ENCODE measurements at places on chromosomes 7 and 10.

GRCh38 chr10:104267721-104268404, 1.1 kb upstream of the GSTO2 start:
- no peak for DNase-seq

- DNase-seq = no peak
Observed at GRCh38 chr10:20029523-20029922, 213.3 kb downstream of the PLXDC2 start.

GRCh38 chr10:132389433-132390169, 7.4 kb upstream of the PWWP2B start:
- no peak for DNase-seq

GRCh38 chr7:135833642-135834041, 85.0 kb upstream of the FAM180A start:
- no peak for DNase-seq

GRCh38 chr10:28719789-28720436, 42.6 kb downstream of the BAMBI start:
- no peak for DNase-seq

GRCh38 chr10:1488970-1489548, 248.3 kb downstream of the ADARB2 start:
- no peak for DNase-seq

- no peak for DNase-seq
Observed at GRCh38 chr10:22959292-22959691, 31.4 kb downstream of the ARMC3 start.

- DNase-seq = no peak
Observed at GRCh38 chr7:95957510-95957909, 185.2 kb downstream of the DYNC1I1 start.

- DNase-seq = no peak
Observed at GRCh38 chr7:130293521-130293920, 560 bp downstream of the CPA4 start.

GRCh38 chr7:70655694-70656093, 476.2 kb upstream of the GALNT17 start:
- no peak for DNase-seq

DNA sequence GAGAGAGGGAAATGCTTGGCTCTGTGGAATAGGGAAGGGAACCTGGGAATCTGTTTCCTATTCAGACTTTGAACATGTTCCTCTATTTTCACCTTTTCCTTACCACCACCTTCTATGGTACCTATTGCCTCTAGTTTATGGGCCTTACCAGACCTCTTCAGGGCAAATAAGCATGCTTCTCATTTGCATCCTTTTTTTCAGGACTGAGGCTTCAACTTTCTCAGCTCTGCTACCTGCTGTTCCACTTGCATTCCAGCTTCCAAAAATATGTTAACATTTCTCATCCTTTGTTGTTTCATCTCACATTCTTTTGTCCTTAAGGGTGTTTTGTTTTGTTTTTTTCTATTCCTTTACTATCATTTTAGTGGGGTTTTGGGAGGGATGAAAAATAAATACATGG, 77.9 kb upstream of the MXI1 start:
- no peak for DNase-seq

- no peak for DNase-seq
Observed at GRCh38 chr10:122128357-122128756, 139.4 kb downstream of the TACC2 start.

DNA sequence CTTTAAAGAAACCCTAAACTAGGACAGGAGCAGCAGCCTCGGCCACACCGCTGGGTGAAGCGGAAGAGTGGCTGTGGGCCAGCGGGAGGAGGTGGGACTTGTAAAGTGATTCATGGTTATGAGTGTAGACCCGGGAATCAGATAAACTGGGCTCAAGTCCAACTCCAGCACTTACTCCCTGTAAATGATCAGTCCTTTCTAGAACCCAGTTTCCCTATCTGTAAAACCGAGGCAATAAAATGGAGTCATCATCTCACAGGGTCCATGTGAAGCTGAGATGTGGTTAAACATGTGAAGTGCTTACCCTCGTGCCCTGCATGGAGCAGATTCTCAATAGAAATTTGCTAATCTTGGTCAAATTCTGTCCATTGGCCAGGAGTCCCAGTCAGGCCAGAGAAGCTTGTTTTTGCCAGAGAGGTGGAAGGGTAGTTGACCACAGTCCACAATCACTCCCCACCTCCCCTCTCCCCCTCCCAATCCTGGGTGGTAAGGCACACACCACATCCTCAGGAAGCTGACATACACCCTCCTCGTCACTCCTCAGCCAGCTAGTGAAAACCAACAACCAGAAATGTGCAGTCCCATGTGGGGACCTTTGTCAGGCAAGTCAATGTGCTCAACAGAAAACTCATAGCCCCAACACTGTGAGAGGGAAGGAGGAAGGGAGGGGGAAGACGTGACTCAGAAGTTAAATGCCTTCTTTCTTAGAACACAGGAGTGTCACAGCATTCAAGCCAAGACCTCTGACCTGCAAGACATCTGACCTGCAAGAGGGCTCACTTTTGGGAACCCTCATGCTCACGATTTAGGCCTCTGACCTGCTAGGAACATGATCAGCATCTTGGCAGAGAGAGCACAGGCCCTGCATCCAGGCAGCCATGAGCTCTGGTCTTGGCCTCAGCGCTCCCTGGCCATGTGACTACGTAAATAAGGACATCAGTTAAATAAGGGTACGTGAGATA, 145.1 kb downstream of the PLXNA4 start:
- DNase-seq = no peak

- DNase-seq = no peak
Observed at GRCh38 chr10:75770626-75771081, 339.2 kb downstream of the LRMDA start.

DNA sequence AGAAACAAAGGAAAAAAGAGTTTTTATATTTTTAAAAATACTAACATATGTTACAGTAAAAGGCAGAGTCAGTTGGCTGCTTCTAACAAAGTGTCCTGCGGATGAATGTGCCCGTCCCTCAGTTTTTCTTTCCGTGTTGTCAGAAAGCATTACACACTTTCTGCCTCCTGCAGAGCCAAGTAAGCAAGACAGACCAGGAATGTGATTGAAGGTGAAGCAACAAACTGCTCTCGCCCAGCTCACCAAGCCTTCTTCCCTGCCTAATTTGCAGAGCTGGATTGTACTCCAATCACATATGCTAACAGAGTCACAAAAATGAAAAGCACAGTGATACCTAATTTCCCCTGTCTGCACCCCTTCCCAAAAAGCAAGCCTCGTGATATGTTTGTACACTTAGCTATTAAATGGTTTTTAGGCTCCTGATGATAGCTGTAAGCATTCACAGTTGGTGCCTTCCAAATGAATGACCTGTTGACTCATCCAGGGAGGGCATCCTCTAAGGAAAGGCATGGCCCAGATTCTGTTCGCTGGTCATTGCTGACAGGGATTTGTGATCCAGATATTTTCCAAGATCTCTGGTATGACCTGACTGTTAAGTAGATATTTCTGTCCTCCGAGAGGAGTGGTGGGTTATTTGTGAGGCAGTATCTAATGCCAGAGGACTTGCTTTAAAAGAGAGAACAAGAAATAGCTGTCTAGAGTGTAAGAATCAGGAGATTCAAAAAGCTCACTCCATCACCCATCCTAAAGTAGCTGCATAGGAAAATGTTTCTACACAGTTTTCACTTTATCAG, 187.3 kb upstream of the PLXDC2 start:
- DNase-seq = no peak

DNA sequence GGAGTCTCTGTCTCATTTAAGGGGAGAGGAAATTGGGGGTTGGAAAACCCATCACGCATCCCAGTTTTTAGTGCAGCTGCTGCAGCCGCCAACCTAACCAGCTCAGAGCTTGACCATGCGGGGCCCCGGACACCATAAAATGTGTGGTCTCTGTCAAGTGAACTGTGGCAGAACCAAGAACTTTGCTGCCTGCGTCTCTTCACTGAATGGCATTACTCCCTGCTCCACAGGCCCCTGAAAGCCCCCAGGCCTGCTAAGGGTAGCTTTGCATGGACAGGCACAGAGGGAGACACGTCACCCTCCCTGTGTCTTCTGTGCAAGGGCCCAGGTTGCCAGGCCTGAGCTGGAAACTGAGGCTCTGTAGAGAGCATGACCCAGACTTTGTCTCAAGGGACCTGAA, 144.6 kb upstream of the GPR26 start:
- no peak for DNase-seq

- DNase-seq = no peak
Observed at GRCh38 chr10:63673246-63673645, 152.0 kb downstream of the REEP3 start.

DNA sequence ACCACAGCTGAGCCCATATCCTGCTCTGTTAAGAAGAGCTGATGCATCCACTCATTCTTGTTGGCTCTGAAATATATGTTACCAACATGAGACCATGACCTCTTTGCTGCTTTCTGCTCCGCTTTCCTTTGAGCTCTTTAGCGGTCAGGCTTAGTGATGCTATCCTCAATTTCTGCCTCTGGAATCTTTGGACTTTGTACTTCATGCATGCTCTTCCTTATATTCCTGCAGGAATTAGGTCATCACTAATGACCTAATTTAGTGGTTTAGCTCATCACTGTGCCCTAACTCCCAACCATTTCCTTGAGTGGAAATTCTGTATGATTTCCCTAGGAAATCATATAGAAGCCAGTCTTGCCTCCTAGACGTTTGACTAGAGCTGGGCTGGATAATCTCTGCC, 119.5 kb downstream of the AOAH start:
- DNase-seq = no peak

DNA sequence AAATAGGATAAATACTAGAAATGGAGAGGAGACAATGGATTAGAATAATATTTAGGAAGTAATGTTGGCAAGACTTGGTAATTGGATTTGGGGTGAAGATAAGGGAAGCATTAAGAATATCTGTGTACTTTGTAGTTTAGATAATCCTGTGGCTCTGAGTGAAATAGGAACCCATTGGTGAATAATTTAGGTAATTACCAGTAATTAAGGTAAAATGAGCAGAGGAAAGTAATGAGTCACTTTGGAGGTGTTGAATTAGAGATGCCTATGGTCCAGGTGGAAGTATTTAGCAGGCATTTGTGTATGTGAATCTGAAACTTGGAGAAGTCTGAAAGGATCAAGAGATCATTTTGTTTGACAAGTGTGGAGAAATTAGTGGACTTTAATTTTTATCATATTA, 5.7 kb downstream of the C1GALT1 start:
- no peak for DNase-seq

GRCh38 chr10:62856021-62856420, 39.9 kb upstream of the EGR2 start:
- DNase-seq = no peak

DNA sequence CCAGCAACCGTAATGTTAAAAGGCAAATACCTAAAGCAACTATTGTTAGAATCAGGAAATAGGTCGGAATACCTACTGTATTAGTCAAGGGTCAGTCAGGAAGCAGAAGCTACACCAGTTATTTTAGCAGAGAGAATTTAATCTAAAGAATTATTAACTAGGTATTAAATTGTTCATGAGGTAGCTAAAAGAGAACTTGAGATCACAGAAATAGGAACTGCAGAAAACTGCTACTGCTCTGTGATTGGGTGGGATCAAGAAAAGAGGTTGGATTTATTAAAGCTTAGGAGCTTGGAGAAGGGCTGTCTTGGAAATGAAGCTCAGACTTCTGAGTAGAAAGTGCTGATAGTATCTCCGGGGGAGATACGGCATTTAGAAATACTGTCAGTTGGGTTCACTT, 20.0 kb upstream of the ZNF438 start:
- DNase-seq = no peak

GRCh38 chr7:28455486-28455885, 43.2 kb downstream of the CREB5 start:
- DNase-seq = no peak

GRCh38 chr7:40541336-40541735, 406.5 kb downstream of the SUGCT start:
- no peak for DNase-seq

DNA sequence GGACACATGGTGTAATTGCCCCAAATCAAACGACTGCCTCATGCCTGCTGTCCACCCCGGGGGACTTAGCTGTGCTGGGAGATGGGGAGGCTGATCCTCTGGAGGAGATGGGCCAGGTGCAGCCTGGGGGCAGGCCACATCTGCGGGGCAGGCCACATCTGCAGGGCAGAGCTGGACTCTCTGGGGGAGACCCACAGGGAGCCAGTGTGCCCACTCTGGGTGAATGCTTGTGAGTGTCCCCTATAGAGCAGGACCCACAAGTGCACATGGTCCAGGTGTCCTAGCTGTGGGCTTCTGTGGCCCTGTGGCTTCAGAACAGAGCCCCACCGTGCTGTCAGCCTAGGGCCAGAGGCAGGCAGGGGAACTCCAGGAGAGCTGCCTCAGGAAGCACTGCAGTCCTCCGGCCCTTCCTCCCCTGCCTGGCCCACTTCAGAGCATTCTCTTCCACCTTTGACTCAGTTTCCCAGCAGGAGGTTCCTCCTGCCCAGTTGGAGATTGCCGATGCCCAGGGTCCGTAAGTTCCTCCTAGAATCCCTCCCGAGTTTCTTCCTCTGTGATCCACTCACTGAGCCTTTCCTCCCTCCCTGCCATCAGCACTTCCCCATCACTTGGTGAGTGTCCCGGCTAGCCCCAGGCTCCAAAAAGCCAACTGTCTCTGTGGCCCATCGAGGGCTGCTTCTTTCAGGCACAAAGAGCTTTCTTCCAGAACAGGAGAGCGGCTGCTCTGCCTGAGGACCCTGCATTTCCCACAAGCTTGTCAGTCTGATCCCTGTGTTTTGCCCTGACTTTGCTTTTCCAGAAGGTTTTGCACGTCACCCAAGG, 50.3 kb downstream of the ADCYAP1R1 start:
- no peak for DNase-seq

DNA sequence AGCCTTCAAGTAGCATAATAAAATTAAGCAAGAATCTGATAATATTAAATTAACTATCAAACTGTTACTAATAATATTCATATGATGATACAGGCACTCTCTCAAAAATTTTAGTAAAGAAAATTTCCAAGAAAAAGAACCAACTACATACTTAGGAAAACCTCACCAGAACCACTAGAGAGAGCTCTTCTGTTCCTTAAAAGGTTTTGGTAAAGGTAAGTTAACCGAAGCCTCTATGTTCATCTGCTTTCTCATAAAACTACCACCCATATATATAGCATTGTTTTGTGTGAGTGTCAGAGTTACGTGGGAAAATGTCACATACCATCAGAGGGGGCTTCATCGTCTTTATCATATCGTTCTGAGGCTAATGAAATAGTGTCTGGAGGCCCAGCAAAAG, 20.7 kb downstream of the SKAP2 start:
- no peak for DNase-seq

DNA sequence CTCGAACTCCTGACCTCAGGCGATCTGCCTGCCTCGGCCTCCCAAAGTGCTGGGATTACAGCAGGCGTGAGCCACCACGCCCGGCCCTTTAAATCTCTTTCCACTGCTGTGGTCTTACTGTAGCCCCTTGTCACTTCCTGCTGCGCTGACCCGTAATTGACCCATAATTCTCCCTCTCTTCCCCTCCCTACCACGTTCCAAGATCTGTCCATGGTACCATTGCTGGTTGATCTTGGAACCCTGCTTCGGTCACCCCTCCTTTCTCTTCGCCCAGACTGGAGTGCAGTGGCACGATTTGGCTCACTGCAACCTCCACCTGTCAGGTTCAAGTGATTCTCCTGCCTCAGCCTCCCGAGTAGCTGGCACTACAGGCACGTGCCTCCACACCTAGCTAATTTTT, 6.5 kb downstream of the POR start:
- no peak for DNase-seq

GRCh38 chr7:41882256-41882655, 179.4 kb upstream of the INHBA start:
- DNase-seq = peak; percentile 26

- DNase-seq = no peak
Observed at GRCh38 chr7:131072505-131073091, 255.1 kb upstream of the MKLN1 start.

GRCh38 chr7:139127648-139128047, 18.1 kb upstream of the ZC3HAV1 start:
- DNase-seq = no peak

Measured in hypothalamus (tissue), 51 donors.